ENCODE measurements at places on chromosomes 11 and 22.

DNA sequence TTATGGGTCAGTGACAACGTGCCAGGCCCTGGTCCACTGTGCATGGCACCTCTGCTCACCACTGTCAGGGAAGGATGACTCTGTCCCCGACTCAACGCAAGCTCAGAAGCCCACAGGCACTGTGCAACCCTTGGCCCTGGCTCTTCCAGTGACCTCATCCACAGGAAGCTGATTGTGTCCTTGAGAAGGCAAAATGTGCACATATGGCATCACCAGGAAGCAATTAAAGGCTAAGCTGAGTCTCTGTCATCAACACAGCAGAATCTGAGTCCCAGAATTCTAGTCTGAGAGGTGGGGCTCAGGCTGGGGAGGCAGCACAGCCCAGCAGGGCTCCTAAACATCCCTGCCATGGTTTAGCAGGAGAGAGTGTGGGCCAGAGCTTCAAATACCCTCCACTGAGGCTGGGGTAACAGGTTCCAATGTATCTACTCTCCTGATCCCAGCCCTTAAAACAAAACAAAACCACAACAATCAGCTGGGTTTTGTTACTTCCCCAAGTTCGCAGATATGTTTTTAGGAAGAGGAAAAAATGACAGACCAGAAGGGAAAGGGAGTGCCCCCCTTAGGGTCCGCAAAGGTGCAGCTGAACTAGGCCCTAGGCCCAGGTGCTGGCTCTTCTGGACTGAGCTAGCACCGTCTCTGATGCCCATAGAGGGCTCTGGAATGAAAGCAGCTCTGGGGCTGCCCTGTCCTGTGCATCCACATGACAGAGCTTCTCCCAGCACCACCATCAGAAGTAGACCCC is 33.5 kb upstream of the GNAZ start:
- H3K27me3 ChIP-seq, result peaks cover 31% of the 10 kb centered on the region
- H3K27ac ChIP-seq, result no peak overlapping the region
- no peaks in the 10 kb centered on the region for H3K4me1 ChIP-seq
- no peaks in the 10 kb centered on the region for H3K36me3 ChIP-seq
- H3K4me3 ChIP-seq, result no peak overlapping the region

GRCh38 chr22:44287121-44287693 is 25.5 kb downstream of the SHISAL1 start:
- no peak for DNase-seq
- no peak overlapping the region for H3K27ac ChIP-seq
- peaks cover 18% of the 10 kb centered on the region for H3K27me3 ChIP-seq
- H3K4me3 ChIP-seq, result no peak overlapping the region

GRCh38 chr11:9823439-9823838 is 159.6 kb downstream of the SWAP70 start:
- H3K27me3 ChIP-seq, result no peaks in the 10 kb centered on the region
- peaks cover 11% of the 10 kb centered on the region for H3K36me3 ChIP-seq
- peaks cover 36% of the 10 kb centered on the region for H3K4me1 ChIP-seq
- H3K4me3 ChIP-seq, result no peak overlapping the region

DNA sequence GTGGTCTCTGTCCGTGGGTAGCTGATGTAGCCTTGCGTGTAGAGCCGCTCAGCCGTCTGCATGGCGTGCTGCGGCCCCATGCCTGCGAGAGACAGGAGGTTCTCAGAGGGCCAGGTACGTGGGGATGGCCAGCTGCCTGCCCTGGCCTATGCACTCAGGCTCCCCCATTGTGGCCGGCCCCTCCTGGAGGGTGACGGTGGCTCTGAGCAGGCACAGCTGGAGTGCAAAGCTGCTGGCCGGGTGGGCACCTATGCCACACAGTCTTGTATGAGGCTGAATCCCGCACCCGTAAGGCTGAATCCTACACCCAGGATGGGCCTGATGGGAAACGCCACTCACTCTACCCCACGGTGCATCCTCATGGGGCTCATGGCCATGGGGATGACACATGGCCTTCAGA is 11.6 kb upstream of the PPM1F start:
- no peak overlapping the region for H3K27ac ChIP-seq
- H3K36me3 ChIP-seq, result peaks cover 39% of the 10 kb centered on the region
- no peak overlapping the region for H3K4me3 ChIP-seq
- no peaks in the 10 kb centered on the region for H3K27me3 ChIP-seq
- DNase-seq, result no peak

GRCh38 chr11:110356762-110357671 is 60.6 kb upstream of the RDX start:
- no peaks in the 10 kb centered on the region for H3K27me3 ChIP-seq
- no peak overlapping the region for H3K4me3 ChIP-seq
- H3K4me1 ChIP-seq, result peaks cover 18% of the 10 kb centered on the region
- DNase-seq, result no peak

Data from mesothelial cell of epicardium (in vitro differentiated cells).